ENCODE measurements at places on chromosomes 4 and X.

GRCh38 chr4:85637778-85638177 lies 162.8 kb downstream of the ARHGAP24 start:
- DNase-seq, result no peak

DNA sequence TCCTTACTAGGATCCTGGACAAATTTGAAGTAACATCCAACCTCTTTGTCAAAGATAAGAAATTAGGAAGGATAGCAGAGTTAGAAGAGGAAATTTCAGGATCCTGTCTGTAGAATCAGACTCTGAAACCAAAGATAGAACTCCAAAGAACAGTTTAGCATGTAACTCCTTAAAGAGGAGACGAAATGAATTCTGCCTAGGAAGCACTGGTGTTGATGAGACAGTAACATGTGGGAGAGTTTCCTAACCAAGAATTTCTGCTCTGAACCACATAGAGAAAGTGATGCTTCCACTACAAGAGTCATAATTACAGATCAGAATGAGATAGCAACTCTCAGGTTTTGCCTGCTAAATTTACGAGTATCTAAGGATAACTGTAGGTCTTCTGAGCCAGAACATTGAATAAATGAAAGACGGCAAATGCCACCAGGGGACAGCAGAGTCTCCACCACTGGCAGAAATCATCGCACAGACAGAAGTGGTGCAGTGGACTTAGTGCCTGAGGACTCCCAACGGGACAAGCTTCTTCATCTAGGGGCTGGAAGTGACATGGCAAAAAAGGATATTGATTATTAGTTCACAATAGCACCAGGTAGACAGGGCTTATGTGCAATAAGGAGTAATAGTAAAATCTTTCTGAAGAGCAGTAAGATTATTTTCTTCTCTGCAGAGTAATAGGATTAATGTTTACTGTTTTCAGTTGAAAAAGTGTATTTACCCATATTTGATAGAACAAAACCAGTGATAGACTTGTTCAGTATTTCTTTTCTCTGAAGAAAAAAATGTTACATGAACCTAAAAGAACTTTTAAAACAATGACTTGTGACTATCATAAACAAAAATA lies 6.7 kb upstream of the PPID start:
- DNase-seq, result peak; percentile 19

DNA sequence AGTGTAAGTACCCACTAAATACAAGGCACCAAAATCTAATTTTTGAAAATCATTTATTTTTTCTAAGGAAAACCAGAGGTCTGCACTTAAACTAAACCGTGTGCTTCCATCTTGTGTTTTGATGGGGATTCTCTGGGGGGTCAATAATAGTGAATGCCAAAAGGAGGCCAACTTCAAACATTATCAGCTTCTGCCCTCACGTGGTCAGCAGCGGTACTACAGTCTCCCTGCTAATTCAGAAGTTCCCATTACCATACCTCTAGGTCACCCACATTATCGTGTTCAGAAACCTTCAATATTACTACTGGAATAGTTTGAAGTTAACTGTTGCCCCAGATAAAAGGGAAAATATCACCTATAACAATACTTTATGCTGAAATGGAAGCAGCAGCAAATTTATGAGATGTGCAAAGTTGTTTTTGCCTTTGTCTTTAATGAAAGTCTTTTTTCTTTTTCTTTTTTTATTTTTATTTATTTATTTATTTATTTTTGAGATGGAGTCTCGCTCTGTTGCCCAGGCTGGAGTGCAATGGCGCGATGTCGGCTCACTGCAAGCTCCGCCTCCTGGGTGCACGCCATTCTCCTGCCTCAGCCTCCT lies 17.3 kb downstream of the CTPS2 start:
- peak; percentile 65 for DNase-seq

DNA sequence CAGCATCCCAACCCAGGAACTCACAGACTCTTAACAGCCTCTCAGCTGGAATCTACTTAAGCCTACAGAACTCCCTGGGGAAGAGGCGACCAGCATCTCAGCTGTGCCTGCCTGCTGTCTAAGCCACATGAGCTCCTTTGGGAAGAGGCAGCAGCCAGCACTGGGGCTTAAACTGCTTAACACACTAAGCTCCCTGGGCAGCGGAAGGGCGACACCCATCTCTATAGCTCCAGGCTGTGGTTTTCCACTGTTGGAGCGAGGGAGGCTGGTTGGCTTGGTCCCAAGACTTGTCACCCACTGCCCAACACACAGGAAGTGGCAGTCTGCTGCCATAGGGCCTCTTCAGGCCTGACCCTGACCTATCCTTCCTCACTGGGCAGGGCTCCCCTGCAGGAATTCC lies 1544.1 kb upstream of the ADGRL3 start:
- DNase-seq, result no peak

- DNase-seq, result no peak
These were observed 895 bp downstream of the SMIM14 start for GRCh38 chr4:39637586-39638353.

Measured in stimulated activated CD4-positive, alpha-beta T cell treated with anti-CD3 and anti-CD28 coated beads, Interleukin-1b, Interleukin-23, amount 100 ng/mL, for 4 hours (primary cell).